ENCODE measurements at places on chromosomes 11 and 22. TPM values are rescaled to one million over a fixed set of nuclear protein-coding genes. Genes with fewer than 3 reads are reported as not detected.

- no peak overlapping the region for H3K27ac ChIP-seq
- H3K4me3 ChIP-seq = no peak overlapping the region
- peaks cover 15% of the 10 kb centered on the region for H3K4me1 ChIP-seq
- DNase-seq = no peak
- no peaks in the 10 kb centered on the region for H3K36me3 ChIP-seq
These were observed 5.6 kb downstream of the CHST1 start for GRCh38 chr11:45659818-45660160.

DNA sequence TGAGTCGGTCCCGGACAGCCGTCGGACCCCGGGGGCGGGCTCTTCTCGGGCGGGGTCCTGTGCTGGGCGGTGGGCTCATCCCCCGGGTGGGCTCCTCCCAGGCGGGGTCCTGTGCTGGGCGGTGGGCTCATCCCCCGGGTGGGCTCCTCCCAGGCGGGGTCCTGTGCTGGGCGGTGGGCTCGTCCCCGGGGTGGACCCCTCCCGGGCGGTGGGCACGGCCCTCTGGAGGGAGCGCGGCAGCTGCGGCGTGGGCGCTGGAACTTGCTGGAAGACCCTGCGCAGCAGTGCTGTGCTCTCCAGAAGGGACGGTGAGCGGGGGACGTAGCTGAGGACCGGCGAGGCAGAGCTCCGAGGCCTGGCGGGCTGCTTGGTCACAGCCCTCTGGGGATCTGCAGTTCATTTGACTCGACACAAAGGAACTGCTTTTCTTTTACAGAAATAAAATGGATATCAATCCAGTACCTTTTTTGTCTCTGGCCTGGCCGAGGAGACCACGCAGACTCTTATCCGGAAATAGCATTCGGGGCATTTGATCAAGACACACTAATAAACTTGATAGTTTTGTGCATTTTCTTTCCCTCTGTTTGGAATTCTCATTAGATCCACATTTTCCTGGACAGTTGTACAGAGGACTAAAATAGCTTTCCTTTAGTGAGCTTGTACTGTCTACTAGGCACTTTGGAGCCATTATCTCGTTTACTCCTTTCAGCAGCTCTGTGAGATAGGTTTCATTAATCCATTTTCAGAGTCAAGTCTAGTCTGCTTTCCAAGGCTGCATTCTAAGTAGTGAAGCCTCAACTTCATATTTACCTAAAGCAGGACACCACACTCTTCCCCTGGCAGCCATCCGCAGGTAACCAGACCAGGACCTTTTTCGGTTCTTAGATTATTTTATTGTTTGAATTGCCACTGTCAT lies 812 bp downstream of the JAM3 start:
- peak overlapping the region; percentile 80 for H3K4me3 ChIP-seq
- peaks cover 30% of the 10 kb centered on the region for H3K27me3 ChIP-seq
- DNase-seq = no peak

- DNase-seq = no peak
- H3K4me1 ChIP-seq = no peaks in the 10 kb centered on the region
- no peak overlapping the region for H3K4me3 ChIP-seq
- H3K36me3 ChIP-seq = no peaks in the 10 kb centered on the region
- H3K27me3 ChIP-seq = peaks cover 59% of the 10 kb centered on the region
These were observed 20.6 kb downstream of the APOBEC3H start for GRCh38 chr22:39117585-39118191.

GRCh38 chr22:46111645-46112306 lies 38.5 kb upstream of the PPARA start:
- H3K27ac ChIP-seq = peak overlapping the region; percentile 67
- no peak overlapping the region for H3K4me3 ChIP-seq
- DNase-seq = no peak
- H3K4me1 ChIP-seq = peaks cover 68% of the 10 kb centered on the region
- H3K27me3 ChIP-seq = no peaks in the 10 kb centered on the region
- peaks cover 10% of the 10 kb centered on the region for H3K36me3 ChIP-seq

GRCh38 chr11:96664110-96664509 lies 274.3 kb downstream of the JRKL start:
- no peaks in the 10 kb centered on the region for H3K36me3 ChIP-seq
- no peak overlapping the region for H3K27ac ChIP-seq
- DNase-seq = no peak

- no peak overlapping the region for H3K4me3 ChIP-seq
- no peaks in the 10 kb centered on the region for H3K36me3 ChIP-seq
- H3K4me1 ChIP-seq = peaks cover 21% of the 10 kb centered on the region
- no peaks in the 10 kb centered on the region for H3K27me3 ChIP-seq
- DNase-seq = no peak
- no peak overlapping the region for H3K27ac ChIP-seq
These were observed 17.5 kb downstream of the BCR start for GRCh38 chr22:23197836-23198235.

GRCh38 chr11:61969391-61969758 lies 1.9 kb upstream of the FTH1 start:
- no peak for DNase-seq
- H3K27ac ChIP-seq = peak overlapping the region; percentile 99
- H3K27me3 ChIP-seq = no peaks in the 10 kb centered on the region
- peak overlapping the region; percentile 92 for H3K4me3 ChIP-seq
- H3K36me3 ChIP-seq = peaks cover 21% of the 10 kb centered on the region
- H3K4me1 ChIP-seq = peaks cover 73% of the 10 kb centered on the region

GRCh38 chr11:126949066-126949891 lies 51.3 kb downstream of the KIRREL3 start:
- H3K4me1 ChIP-seq = peaks cover 2% of the 10 kb centered on the region
- H3K4me3 ChIP-seq = no peak overlapping the region
- H3K27me3 ChIP-seq = no peaks in the 10 kb centered on the region
- H3K36me3 ChIP-seq = no peaks in the 10 kb centered on the region

- no peak for DNase-seq
- peaks cover 2% of the 10 kb centered on the region for H3K36me3 ChIP-seq
- H3K4me1 ChIP-seq = peaks cover 56% of the 10 kb centered on the region
- no peaks in the 10 kb centered on the region for H3K27me3 ChIP-seq
- no peak overlapping the region for H3K4me3 ChIP-seq
These were observed 15.4 kb upstream of the CASTOR1 start for GRCh38 chr22:30304495-30305244.

- H3K27ac ChIP-seq = no peak overlapping the region
- H3K36me3 ChIP-seq = no peaks in the 10 kb centered on the region
- no peaks in the 10 kb centered on the region for H3K4me1 ChIP-seq
- H3K27me3 ChIP-seq = no peaks in the 10 kb centered on the region
These were observed 134.9 kb downstream of the NXPE2 start for GRCh38 chr11:114813189-114813718.

The APOBEC3C gene
- 30.7 TPM for total RNA-seq

The TRIM34 gene
- total RNA-seq = 4.6 TPM

The MS4A6A gene
- not detected for total RNA-seq

The PATE2 gene
- not detected for total RNA-seq

The BIK gene
- total RNA-seq = not detected

The TH gene
- total RNA-seq = 0.89 TPM

The CABP2 gene
- total RNA-seq = not detected

The ALDH3B2 gene
- total RNA-seq = not detected

The HBB gene
- not detected for total RNA-seq

The SCGB1A1 gene
- not detected for total RNA-seq

The AKIP1 gene
- total RNA-seq = 28.8 TPM

The PDGFB gene
- total RNA-seq = 16.8 TPM

Measured in osteocyte (in vitro differentiated cells).